ENCODE measurements at places on chromosomes 4 and X.

DNA sequence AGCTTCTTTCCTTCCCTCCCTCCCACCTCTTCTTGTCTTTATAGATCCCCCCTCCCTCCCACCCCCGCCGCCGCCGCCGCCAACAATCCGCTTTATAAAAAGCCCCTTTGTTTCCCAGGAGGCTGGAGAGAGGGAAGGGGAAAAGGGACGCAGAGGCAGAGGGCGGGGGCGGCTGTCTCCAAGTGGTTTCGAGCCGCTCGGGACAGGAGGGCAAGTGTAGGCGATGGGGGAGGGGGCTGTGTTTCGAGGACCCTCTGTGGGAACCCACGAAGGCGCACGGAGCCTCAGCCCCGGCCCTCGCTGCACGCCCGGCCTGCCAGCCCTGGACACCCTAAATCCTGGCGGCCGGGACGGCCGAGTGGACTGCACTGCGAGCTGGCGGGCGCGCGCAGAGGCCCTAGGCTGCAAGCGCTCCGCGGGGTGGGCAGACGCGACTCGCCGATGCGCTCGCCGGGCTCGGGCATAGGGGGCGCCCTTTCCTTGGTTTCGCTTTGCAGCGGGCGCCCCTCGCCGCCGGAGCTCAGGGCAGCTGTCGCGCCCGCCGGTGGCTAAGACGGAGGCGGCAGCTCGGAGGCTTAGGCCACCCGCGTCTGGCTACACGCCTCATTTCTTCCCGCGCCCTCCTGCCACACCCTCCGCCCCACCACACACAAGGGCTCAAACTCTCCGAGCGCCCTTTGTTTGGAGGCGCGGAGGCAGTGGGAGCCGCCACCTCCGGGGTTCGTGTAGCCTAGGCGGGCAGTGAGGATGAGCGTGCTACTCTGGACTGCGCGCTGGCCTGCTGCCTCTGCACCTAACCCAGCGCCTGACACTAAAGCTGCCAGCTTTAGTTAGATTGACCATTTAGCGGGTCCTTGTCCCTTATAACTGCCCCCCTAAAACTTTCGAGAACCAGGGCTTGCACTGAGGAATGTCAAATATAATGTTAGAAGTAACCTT is 2.2 kb downstream of the MAMLD1 start:
- DNase-seq: no peak

- DNase-seq: no peak
Measured at GRCh38 chr4:153486281-153487151, 20.4 kb downstream of the TMEM131L start.

DNA sequence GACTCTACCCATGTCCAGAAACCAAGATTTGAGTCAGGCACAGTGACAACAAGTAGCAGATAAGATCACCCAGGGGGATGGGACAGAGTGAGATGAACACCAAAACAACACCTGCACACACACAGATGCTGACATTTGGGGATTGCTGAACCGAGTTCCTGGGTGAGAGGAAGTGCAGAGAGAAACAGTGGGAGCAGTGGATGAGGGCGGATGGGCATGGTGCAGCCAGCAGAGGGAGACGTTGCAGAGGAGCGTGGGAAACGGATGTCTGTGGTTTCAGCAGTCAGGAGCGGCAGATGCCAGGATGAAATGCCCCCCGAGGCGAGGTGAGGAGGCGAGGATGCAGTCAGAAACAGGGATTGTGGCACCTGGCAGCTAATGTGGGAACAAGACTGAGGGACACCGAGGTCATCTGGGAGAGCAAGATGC is 78.6 kb upstream of the STS start:
- no peak for DNase-seq

DNA sequence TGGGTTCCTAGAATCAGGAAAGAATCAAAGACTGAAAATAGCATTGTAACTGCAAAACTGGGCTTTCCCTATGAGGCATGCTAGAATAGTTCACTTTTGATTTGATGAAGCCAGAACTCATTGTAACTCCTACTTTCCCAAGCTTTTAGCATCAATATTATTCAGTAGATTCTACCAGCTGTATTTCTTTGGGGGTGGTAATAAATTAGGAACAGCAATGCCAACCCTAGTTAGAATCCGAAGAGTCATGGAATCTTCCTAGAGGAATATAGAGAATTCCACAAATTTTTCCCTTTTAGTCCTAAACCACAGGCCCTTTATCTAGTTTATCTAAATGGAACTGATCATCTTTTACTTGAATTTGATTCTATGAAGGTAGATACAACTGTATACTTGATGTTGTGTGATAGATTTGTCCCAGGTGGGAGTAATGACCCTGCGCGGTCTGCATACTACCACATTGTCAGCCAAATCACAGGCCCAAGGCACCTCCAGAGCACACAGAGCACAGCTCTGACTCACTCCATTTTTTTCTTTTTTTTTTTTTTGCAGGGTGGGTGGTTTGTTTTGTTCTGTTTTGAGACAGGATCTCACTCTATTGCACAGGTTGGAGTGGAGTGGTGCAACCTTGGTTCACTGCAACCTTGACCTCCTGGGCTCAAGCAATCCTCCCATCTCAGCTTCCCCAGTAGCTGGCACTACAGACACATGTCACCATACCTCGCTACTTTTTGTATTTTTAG is 66.6 kb downstream of the EDNRA start:
- DNase-seq: no peak

DNA sequence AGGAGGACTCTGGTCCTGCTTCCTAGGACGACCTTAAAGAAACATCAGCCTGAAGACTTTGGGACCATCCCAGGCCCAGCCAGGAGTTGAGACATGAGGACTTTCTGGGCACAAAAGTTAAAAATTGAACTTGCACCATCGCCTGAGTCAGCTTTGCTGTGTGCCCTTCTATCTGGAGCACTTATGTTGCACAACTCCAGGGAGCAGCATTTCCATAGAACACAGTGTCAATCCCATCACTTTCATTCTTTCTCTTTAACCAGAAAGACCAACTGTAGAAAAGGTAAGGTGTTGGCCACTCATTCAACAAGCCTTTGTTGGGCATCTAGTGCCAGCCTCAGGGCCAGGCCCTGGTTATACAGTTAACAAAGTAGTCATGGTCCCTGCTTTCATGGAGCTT is 8.6 kb upstream of the CLDN24 start:
- DNase-seq: no peak

DNA sequence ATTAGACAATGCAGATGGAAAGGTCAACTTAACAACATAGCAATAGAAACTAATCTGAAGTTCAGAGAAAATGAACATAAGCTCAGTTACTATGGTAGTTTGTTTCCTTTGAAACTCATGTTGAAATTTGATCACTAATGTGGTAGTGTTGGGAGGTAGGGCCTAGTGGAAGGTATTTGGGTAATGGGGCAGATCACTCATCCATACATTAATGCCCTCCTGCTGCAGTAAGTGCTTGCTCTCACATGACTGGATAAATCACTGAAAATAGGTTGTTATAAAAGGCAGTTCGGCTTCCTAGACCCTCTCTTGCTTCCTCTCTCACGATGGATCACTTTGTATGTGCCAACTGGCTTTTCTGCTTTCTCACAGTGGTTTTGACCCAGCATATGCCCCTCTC is 567.4 kb upstream of the GALNT7 start:
- no peak for DNase-seq

DNA sequence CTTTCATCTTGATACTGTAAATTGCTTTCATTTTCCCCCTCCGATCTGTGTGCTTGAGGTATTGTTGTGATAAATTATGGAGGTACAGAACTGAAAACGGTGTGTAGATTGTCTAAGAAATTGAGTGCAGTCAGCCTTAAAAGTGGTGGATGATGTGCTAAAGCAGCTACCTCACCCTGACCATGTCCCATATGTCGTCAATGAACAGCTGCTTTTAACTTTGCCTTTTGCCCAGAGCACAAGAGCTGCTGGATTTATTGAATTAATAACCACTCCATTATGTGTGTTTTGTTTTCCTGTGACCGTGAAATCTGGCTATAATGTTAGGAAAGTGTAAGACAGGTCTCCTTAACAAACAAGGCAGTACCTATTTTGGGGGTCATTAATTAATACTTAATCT is 581.9 kb upstream of the PITX2 start:
- DNase-seq: no peak

GRCh38 chr4:94346541-94346940 is 3.9 kb upstream of the HPGDS start:
- DNase-seq: no peak

- DNase-seq: no peak
Measured at GRCh38 chrX:71906144-71906543, 4.5 kb upstream of the NHSL2 start.

DNA sequence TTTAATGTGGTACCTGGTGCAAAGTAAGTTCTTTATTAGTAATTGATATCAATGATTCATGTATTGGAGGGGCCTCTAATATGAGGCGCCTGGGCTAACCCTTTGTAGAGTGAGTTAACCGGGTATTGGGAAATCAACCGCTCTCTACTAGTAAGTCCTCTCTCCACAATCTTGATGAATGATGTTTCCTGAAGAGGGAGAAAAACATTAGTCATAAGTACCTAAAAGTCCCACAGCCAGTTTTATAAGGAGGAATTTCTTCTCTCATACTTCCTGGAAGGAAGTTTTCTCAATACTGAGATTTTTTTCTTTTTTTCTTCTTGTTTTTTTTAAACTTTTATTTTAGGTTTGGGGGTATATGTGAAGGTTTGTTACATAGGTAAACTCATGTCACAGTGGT is 62.3 kb downstream of the AGTR2 start:
- DNase-seq: no peak

DNA sequence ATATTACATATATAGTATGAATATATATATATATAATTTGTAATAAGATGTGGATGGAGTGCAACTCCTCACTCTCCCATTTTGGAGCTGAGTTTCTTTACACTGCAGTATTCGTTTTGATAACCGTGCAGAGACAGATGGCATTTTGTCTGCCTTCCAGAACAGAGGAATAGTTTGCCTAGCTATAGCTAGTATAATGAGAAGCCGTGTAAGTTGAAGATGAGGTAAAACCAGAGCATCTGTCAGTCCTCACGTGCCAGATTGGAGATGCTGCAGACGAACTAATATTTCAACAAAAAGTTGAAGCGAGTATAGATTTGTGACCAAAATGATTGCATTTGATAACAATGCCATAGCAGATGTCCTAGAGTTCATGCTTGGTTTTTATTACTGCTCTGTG is 180.6 kb downstream of the FMR1NB start:
- no peak for DNase-seq

GRCh38 chrX:39845233-39845632 is 252.5 kb downstream of the BCOR start:
- DNase-seq: no peak

DNA sequence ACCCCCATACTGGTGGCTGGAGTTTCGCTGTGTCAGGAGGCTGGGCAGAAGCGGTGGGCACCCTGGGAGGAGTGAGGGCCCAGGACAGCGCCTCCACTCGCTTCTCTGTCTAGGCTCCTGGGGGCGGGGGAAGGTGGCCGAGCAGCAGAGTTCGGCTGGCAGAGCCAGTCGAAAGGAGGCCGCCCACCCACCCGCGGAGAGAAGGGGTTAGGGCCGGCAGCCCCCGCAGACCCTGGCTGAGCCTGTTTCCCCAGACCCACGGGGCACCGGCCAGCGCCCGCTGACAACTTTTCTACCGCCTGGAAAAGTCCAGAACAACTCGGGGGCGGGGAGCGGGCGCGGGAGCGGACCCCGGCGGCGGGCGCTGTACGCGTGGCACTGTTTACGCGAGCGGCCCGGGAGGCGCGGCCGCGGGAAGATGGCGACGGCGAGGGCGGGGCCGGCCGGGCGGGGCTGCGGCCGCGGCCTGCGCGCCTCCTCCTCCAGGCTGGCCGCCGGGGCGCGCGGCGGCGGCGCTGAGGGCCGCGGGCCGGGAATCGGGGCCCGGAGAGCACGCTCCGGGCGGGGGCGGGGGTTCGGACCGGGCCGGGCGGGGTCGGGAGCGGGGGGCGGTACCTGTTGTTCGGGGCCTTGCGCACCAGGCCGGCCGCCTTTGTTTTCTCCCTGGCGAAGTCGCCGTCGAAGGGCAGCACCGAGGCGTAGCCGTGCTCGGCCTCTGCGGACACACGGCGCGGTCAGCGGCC is 628 bp downstream of the MXD4 start:
- DNase-seq: peak; percentile 30

GRCh38 chr4:180455226-180455625 is 1788.0 kb upstream of the TENM3 start:
- no peak for DNase-seq

DNA sequence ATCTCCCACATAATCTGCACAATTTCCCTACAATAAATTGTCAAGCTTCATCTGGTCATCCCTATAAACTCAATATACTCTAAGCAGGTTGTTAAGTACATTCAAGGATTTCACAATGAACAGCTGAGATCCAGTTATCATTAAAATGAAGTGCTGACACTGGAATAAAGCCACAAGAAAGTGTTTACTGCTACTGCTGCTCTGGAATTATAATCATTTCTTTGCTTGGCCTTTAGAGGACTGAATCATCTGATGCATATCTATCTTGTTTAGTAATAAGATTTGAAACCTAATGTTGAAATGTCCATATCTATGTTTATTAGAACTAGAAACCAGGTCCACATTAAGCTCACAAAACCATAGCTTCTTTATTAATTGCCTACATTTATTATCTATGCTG is 338.6 kb upstream of the ZFP42 start:
- no peak for DNase-seq

DNA sequence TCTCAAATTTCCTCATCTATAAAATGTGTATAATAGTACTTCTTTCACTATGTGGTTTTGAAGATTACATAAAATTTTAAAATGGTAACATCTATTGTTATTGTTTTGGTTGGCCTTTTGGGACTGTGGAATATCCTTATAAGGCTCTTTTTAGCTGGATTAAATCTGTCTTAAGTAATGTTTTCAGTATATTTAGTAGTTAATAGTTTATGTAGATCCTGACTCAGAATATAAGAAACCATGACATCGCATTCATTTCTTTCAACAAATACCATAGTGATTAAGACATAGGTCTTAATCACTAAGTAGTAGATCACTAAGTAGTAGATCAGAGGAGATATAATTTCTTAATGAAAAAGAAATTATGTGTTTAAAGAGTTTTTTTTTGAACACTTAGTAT is 48.5 kb downstream of the MRPL1 start:
- no peak for DNase-seq

- no peak for DNase-seq
Measured at GRCh38 chrX:128106630-128107029, 54.4 kb upstream of the ACTRT1 start.

DNA sequence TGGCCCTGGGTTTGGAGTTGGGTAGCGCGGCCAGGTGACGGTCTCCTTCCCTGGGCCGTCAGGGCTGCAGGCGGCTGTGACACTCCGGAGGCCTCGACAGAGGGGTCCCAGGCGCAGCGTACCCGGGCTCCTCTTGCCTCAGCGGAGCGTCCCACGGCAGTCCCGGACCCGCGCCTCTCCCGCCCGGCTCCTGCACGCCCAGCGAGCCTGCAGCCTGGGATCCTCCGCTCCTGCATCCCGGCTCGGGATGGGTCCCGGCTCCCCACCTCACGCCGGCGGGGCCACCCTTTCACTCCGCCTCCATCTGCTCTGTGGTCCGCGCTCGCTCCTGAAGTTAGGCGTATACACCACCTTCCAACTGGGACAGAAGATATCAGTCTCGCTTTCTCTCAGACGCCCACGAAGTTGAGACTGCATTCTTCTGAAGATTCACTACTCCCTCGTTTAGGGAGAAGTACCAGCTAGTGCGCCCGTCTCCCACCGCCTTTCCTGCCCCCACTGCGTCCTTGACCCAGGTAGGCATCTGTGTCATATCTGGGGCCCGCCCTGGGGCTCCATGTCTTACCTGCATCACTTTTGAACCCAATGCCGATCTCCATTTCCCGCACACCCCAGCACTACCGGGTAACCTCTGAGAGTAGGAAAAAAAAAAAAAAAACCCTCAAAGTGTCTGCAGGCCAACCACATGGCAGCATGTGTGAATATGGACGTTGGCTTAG is 32.3 kb upstream of the KDR start:
- no peak for DNase-seq

- DNase-seq: no peak
Measured at GRCh38 chr4:77037736-77038135, 38.1 kb downstream of the CCNI start.

GRCh38 chr4:30429813-30430761 is 290.1 kb upstream of the PCDH7 start:
- no peak for DNase-seq

All from activated T-helper 1 cell treated with anti-CD3 and anti-CD28 coated beads, Interleukin-2, amount 50 U/mL, for 16 hours (primary cell).